ENCODE measurements at places on chromosomes 11 and 22. TPM values are rescaled to one million over a fixed set of nuclear protein-coding genes. Genes with fewer than 3 reads are reported as not detected.
A peak's percentile ranks its signal among the peaks of the same experiment; 100 is the strongest.

GRCh38 chr11:1598816-1599215, 722 bp upstream of the KRTAP5-2 start:
- no peak for DNase-seq

- DNase-seq, result no peak
Observed at GRCh38 chr22:44409974-44410316, 88.1 kb downstream of the RTL6 start.

GRCh38 chr11:80638296-80638695, 1197.5 kb upstream of the TENM4 start:
- no peak for DNase-seq

DNA sequence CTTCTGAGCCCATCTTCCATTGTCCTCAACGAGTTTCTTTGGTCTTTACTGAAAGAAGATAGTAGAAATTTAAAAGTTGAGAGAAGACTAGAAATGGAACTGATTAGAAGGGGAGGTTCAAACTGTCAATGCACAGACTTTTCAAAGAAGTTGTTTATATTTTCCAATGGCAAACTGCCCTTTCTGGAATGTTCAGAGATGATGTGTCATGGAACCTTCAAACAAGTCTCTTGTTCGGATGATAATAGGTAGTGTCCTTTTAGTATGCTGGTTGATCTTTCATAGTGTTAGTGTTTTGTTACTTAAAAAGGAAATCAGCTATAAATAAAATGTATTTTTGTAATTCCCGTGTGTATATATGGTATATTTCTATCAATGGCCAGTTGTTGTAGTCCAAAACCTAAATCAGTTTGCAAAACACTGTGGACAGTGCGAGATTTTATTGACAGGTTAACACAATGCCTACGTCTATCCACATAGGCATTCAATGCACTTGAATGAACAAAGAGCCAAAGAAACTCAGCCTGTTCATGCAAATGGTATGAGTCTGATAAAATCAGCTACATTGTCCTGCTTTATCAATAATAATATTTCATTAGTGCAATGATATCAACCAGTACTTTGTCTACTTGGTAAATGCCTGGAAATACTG, 30.9 kb downstream of the C11orf91 start:
- no peak for DNase-seq

DNA sequence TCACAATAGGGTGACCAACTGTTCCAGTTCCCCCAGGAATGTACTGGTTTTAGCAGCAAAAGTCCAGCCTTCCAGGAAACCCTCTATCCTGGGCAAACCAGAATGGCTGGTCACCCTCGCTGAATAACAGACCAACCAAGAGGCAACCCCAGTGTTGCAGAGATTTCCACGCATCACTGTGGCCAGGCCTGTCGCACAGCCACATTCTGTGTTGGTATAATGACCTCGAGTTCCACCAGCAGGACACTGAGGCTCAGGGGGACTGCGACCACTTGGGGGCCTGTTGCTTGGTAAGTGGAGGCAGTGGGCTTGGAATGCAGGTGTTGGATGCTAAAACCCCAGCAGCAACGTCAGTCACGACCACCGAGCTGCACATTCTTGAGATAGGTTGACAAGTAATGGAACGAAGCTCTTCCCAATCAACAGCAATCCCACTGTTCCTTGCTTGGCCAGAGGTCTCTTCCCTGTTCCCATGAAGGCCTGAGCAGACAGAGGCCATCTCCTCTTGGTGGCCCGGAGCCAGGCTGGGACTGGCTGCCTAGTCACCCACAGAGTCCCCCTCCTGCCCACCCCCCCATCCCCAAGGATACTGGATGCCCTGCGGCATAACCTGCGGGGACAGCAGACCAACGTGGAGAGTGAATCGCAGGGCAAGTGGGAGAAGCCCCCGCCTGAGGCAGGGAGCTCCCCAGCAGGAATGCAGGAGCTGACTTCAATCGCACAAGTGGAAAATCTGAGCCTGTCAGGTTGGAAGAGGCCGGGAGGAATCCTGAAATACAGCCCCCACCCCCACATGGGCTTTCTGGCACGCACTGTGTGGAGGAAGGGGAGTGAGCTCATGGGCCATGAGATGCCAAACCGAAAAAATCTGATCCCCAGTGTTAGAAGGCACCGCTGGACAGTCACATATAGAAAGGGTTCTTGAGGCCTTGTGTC, 43.4 kb upstream of the MN1 start:
- DNase-seq, result peak; percentile 86

- no peak for DNase-seq
Observed at GRCh38 chr11:62409831-62410230, 9.0 kb upstream of the SCGB1A1 start.

GRCh38 chr22:46835693-46836092, 73.2 kb downstream of the TBC1D22A start:
- no peak for DNase-seq

- no peak for DNase-seq
Observed at GRCh38 chr11:133815636-133816035, 29.7 kb downstream of the SPATA19 start.

DNA sequence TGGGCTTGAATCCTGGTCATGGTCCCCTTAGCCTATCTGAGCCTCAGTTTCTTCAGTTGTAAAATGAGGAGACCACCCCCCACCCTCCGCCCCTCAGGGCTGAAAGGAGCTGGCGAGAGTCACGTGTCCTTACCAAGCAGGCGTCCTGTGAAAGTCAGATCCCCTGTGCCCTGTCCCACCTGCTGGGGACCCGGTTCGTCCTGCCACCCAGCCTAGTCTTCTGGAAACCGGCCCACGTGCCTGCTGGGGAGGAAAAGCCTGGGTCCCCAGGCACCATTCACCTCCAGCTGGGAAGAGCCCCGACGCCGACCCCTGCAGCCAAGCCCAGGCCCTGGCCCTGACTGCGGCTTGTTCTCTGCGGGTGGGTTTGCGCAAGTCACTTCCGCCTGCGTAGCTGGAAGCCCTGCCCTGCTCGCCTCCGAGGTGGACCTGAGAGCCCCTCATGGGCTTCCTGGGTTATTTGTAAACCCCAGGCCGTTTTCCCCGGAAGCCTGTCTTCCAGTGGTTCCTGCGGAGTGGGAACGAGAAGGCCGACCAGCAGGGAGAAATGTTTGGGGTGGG, 679 bp upstream of the SSH3 start:
- DNase-seq, result no peak

DNA sequence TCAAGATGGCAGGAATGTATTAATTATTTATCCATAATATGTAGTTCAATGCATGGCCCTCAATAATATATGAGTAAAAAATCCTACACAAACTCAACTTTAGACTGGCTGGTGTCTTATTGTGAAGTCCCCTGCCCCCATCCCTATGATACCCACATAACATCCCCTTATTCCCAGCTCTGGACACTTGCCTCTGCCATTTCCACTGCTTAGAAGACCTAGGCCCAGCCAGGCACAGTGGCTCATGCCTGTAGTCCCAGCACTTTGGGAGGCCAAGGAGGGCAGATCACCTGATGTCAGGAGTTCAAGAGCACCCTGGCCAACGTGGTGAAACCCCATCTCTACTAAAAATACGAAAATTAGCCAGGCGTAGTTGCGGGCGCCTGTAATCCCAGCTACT, 84.4 kb downstream of the BDNF start:
- DNase-seq, result no peak

- DNase-seq, result no peak
Observed at GRCh38 chr11:93324500-93324899, 6.0 kb upstream of the DEUP1 start.

DNA sequence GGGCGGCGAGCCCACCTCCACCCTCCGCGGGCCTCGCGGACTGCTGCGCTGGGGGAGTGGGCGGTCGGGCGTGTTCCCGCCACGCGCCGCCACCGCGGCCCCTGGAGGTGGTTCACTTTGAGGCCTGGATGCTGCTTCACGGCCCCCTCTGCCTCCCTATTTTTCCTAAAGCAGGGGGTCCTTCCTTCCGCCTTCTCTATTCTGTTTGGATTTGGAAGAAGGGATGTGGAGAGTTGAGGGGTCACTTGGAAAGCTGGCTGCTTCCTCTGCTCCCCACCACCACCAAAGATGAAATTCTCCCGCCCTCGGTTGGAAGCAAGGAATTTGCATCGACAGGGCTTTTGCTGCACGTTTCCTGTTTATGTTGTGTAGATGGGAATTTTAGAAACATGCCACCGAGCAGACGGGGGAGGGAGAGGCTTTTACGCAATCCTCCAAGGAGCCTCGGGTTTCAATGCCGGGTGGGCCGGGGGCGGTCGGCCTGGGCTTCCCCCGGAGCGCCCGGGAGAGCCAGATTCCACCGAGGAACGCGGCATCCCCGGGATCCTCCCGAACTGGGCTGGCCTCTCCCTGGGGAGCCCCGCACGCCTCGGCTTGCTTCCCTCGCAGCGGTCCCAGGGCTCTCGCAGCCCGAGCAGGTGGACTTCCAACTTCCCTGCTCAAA, 403 bp upstream of the SBF2 start:
- DNase-seq, result peak; percentile 64

- DNase-seq, result no peak
Observed at GRCh38 chr11:6708876-6709275, 25.7 kb upstream of the MRPL17 start.

GRCh38 chr11:126764231-126764630, 236.3 kb downstream of the KIRREL3 start:
- no peak for DNase-seq

- DNase-seq, result no peak
Observed at GRCh38 chr11:115304774-115305472, 199.3 kb downstream of the CADM1 start.

- DNase-seq, result no peak
Observed at GRCh38 chr11:68264244-68264643, 7.5 kb downstream of the C11orf24 start.

DNA sequence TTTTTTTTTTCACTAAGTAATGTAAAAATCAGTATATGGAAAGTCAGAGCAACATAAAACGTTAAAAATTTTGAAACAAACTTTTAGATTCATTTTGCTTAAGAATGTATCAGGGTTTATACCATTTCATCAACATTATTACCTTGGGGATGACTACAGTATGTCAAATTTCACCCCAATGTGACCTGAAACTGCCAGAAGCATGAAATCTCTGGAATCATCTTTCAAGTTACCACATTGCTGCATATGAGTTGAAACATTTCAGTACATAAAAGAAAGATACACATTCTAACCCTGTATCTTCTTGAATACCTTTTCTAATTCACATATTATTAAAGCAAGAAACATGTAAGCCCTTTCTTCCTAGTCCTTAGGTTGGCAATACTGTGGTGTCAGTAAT, 32.8 kb downstream of the MAML2 start:
- DNase-seq, result no peak

DNA sequence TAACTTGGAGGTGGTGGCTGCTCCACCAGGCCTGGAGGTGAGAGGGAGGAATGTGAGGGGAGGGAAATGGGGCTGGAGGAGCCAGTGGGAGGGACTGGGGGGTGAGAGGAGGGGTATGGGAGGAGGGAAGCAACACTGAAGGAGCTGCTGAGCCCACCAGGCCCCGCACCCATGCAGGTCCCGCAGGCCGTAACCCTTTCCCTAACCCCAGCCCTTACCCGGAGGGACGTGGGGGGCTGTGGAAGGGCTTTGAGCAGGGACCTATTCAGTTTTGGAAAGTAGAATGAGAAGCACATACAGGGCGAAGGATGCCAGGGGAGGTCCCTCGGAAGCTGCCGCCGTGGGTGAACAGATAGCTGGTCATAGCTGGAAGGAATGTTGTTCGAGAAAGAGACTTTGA, 33.9 kb upstream of the CRYBB3 start:
- no peak for DNase-seq

DNA sequence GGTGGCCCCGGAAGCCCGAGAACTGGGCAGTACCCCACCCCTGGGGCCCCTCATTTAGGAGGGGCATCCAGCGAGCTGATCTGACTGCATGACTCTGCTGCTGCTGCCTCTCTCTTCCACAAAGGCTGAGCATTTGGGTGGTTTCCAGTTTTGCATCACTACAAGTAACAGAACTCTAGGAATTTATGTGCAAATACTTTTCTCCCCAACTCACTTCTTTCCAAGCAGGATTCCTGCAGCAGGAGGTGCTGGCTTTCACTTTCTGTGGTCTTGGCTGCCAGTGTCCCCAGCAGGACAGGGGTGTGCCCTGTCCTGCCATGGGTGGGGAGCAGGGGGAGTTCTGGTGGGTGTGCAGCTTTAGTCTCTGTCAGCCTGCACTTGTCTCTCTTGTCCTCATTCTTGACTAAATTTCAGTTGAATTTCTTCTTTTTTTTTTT, 21.2 kb downstream of the UPB1 start:
- DNase-seq, result peak; percentile 90

- DNase-seq, result no peak
Observed at GRCh38 chr11:107679255-107680024, 32.4 kb downstream of the SLN start.

DNA sequence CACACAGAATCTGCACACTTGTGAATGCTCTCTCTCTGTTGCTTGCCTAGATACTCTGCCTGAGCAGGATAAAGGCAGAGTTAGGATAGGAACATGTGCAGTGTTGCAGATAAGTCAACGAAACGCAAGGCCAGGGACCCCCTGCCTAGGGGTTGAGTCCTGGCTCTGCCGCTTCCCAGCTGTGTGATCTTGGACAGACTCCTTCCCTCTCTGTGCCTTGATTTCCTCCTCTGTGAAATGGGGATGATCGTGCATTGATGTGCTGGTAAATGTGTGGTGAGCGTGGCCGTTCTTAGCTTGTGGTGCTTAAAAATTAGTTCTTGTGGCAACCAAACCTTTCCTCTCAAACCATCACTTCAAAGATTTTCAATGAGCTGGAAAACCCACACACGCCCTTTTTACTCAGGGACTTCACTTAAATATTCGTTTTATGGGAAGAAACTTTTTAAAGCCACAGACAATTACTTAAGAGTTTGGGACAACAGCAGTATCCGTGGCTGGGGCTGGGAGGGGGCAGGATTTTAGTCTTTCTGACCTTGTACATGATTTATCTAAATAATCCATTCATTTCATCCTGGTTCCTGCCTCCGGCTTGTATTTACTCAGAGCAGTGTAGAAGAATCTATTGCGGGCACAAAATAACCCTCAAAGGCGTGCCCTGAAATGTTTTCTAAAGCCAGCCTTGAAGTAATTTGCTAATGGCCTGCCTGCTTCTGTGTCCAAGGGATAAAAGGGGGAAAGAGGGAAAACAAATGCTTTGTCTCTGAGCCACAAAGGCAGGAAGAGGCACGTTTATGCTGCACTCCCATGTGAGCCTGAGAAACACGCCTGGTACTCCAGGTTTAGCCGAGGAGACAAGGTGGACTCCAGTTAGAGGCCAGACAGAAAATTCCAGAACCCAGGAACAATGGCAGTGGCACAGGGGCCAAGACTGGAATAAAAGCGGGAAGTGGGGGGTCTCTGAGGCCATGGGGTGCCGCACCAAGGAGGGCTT, 85.0 kb upstream of the CRYBB3 start:
- no peak for DNase-seq

GRCh38 chr11:75140269-75141138, 10.4 kb upstream of the SLCO2B1 start:
- DNase-seq, result peak; percentile 73

GAB2 gene
- polyA plus RNA-seq, result 12.8 TPM

STK33 gene
- polyA plus RNA-seq, result 3.5 TPM

OR4C6 gene
- polyA plus RNA-seq, result not detected

CADM1 gene
- polyA plus RNA-seq, result 32.3 TPM

SMTNL1 gene
- 165 TPM for polyA plus RNA-seq

TP53AIP1 gene
- 2.5 TPM for polyA plus RNA-seq

HORMAD2 gene
- not detected for polyA plus RNA-seq

BLID gene
- polyA plus RNA-seq, result not detected
